ENCODE measurements at places on chromosomes 11 and 22. TPM values are rescaled to one million over a fixed set of nuclear protein-coding genes. Genes with fewer than 3 reads are reported as not detected.

DNA sequence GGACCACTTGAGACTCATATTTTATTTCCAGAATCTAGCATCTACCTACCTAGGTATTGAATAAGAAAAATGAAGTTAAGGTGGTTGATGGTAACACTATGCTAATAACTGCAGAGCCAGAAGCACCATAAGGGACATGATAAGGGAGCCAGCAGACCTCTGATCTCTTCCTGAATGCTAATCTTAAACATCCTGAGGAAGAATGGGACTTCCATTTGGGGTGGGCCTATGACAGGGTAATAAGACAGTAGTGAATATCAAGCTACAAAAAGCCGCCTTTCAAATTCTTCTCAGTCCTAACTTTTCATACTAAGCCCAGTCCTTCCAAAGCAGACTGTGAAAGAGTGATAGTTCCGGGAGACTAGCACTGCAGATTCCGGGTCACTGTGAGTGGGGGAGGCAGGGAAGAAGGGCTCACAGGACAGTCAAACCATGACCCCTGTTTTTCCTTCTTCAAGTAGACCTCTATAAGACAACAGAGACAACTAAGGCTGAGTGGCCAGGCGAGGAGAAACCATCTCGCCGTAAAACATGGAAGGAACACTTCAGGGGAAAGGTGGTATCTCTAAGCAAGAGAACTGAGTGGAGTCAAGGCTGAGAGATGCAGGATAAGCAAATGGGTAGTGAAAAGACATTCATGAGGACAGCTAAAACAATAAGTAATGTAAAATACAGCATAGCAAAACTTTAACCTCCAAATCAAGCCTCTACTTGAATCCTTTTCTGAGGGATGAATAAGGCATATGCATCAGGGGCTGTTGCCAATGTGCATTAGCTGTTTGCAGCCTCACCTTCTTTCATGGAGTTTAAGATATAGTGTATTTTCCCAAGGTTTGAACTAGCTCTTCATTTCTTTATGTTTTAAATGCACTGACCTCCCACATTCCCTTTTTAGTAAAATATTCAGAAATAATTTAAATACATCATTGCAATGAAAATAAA is 2.1 kb downstream of the HBB start:
- no peak for DNase-seq

DNA sequence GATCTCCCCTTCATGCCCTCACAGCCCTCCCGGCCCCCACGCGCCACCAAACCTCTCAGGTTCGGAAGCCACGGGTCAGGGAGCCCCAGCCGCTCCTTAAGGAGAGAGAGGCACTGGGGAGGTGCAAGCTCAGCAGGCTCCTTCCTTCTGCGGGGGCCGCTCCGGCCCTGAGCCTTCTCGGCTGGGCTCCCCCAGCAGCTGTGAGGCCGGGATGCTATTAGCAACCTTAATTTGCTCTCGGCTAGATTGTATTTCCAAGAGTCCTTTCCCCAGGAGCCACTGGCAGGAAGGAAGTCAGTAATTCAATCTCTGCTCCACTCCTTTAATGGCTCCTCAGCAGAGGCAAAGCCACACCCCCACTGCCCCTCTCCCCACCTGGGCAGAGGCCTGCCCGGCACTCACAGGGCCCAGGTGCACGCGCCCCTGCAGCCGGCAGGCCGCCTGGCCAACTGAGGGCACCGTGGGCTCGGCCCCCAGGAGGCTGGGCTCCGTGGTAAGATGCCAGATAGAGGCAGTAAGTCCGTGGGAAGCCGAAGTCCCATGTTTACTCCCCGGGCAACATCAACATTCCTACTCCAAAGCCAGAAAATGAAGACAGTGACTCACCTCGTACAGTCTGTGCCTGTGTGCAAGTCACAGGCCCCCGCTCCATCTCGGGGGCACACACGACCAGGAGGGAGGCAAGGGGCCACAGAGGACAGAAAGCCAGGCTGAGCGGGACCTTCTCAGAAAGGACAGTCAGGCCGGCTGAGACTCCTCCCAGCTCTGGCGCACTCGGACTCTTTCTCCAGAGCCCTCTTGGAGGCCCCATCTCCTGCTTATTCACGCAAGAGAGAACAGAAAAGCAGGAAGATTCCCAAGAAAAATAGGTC is 5.2 kb downstream of the IGSF9B start:
- peak; percentile 4 for DNase-seq

DNA sequence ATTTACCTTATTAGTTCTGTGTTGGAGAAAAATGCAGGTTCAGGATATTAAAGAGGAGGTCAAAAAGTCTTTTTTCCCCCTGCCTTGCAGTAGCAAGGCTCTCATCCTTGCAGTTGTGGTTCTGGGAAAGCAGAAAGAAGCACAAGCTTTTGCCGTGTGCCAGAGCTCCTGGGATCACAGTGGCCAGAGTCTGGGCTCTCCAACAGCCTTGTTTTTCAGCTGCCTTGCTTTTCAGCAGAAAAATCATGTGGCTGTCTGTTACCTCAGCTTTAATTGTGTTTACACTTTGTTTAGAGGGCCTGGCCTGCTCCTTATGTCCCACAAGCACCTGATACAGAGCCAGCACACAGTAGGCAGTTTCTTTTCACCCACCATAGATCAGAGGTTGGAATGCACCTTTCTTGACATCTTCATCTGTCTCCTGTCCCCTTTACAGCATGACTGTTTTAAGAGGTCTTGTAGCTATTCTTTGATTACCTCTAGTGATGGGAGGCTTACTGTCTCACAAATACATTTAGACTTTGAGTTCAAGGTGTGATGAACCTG is 67.5 kb downstream of the TEAD1 start:
- no peak for DNase-seq

- DNase-seq, result no peak
Measured at GRCh38 chr22:46111645-46112306, 38.5 kb upstream of the PPARA start.

DNA sequence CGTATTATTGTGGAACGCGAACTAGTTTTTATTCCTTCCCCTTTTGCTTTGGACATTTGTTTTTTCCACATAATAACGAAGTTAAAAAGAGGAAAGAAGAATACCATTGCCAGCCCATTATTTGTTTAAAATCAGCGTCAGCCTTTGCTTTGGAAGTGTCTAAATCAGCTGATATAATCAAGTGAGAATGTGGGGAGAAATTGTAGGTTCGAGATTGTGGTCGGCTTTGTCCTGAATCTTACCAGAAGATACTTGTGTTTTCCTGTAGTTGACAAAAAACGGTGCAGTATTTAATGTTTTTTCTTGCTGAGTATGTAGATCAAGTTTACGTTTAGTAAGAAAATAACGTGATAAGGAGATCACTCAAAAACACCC is 935 bp downstream of the ZNF143 start:
- peak; percentile 15 for DNase-seq

The LRRC74B gene
- not detected for polyA plus RNA-seq

The STK33 gene
- 2.6 TPM for polyA plus RNA-seq

GRCh38 chr11:69342588-69343330 is 48.8 kb downstream of the MYEOV start:
- DNase-seq, result no peak

The PRPF19 gene
- polyA plus RNA-seq, result 50.4 TPM

The POTEH gene
- polyA plus RNA-seq, result not detected

GRCh38 chr11:44840521-44841251 is 110.0 kb downstream of the TP53I11 start:
- DNase-seq, result no peak
